Heart left ventricle (tissue), 16 donors: ENCODE measurements at places on chromosomes 2 and 18. TPM values are rescaled to one million over a fixed set of nuclear protein-coding genes. Genes with fewer than 3 reads are reported as not detected.
A peak's percentile ranks its signal among the peaks of the same experiment; 100 is the strongest.

GRCh38 chr18:22253676-22254075 is 84.3 kb downstream of the GATA6 start:
- peak; percentile 43 for DNase-seq

DNA sequence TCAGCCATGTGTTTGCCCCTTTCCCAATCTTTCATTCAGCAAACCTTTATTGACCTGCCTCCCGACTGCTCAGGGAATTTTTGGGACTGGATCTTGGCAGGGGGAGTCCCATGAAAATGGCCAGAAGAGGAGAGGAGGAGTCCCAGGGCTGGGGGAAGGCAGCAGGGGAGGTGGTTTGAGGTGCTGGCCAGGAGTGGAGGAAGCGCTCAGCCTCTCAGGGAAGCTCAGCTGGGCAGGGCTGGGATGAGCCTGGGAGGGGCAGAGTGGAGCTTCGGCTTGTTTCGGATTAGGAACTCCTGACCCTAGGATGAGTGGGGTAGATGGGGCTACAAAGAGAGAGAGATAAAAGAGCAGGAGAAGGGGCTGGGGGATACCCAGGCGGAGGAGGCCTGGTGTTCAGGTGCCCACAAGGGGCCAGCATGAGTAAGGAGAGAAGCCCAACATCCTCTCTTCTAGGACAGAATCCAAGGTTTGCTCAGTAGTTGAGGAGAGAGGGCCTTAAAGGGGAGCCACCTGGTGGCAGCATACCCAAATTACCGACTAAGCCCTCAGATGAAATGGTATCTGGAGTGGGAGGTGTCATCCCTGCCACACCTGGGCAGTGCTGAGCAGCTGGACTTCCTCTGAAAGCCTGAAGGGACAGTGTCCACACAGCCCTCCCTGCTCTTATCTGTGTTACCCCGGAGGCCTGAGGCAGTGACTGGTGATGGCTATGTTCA is 91.1 kb downstream of the INHBB start:
- no peak for DNase-seq

GRCh38 chr18:51051105-51051712 is 21.2 kb downstream of the SMAD4 start:
- no peak for DNase-seq

GRCh38 chr2:69577467-69578197 is 65.9 kb downstream of the AAK1 start:
- no peak for DNase-seq

Gene ACVR1
- polyA plus RNA-seq, result 26.3 TPM
